ENCODE measurements at places on chromosomes 2 and 18. TPM values are rescaled to one million over a fixed set of nuclear protein-coding genes. Genes with fewer than 3 reads are reported as not detected.

- DNase-seq = no peak
These were observed 31.4 kb downstream of the SLC8A1 start for GRCh38 chr2:40420478-40420877.

DNA sequence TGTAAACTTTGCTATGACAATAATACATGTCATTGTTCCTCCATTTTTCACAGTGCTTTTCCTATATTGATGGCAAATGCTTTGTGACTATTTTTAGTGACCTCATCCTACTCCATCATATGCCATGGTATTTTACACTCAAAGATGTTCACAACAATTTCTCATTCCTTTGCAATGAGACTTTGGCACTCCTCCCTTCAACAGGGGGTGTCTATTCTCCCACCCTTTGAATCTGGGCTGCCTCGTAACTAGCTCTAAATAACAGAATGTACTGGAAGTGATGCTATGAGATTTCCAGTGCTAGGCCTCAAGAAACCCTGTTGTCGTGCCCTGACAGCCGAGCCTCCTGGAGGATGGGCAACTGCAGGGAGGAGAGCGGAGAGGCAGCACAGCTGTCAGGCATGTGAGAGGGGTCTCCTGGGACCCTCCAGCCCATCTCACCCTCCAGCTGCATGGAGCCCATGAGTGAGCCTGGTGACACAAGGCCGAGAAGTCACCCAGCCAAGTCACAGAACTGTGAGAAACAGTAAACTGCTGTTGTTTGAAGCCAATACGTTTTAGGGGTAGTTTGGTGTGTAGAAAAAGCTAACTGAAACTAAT is 103.1 kb upstream of the APCDD1 start:
- no peak for DNase-seq

GRCh38 chr18:58847383-58848071 is 17.1 kb upstream of the ZNF532 start:
- DNase-seq = no peak

DNA sequence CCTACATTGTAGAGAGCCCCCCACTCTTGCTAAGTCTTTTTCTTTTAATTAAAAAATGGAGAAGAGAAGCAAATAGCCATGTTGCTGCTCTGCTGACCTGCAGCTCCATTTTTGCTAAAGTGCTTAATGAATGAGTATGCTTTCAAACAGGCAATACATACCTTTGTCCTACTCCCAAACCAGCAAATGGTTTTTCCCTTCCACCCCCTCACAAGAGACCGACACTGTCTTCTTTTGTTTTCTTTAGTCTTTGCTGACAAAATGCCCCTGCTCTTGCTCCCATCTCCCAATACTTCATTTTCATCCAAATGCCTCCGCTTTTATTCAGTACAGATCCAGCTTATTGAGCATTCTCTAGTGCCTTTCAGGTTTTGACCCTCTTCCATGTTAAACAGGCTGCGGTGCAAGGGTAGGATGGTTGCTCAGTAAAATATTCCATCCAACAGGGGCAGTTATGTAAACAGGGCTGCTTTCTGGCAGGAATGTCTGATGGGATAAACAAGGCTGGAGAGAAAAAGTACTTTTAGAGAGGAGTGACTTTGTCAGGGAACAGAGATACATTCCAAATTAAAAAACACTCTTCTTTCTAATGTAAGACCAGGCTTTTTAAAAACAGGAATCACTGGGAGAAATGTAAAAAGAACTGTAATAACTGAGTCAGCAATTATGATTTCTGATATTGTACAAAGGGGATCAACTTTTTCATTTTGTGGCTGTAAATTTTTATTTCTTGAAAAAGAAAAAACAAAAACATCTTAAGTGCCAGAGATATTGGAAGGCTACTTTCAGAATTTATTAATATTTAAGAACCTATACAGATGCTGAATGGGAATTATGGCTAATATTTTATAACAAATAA is 136.8 kb downstream of the MEP1B start:
- no peak for DNase-seq

GRCh38 chr2:8956774-8957173 is 46.7 kb downstream of the MBOAT2 start:
- DNase-seq = no peak

- DNase-seq = no peak
These were observed 10.1 kb downstream of the ITM2C start for GRCh38 chr2:230874876-230875275.

DNA sequence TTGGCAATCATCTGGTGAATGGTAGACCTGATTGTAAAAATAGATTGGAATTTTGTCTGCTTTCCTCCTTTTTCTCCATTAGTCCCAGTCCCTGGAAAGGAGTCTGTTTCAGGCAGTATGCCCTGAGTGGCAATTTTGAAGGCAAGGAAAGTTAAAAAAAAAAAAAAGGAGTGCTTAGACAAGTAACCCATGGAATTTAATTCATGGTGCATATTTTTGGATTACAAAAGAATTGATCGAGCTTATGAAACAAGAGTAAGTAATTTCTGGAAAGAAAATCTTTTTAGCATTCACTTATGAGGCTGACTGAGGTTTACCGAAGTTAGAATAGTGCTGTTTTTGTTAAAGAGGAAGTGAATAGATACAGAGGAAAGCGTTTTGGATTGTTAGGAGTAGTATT is 29.4 kb upstream of the TMEM178A start:
- no peak for DNase-seq

DNA sequence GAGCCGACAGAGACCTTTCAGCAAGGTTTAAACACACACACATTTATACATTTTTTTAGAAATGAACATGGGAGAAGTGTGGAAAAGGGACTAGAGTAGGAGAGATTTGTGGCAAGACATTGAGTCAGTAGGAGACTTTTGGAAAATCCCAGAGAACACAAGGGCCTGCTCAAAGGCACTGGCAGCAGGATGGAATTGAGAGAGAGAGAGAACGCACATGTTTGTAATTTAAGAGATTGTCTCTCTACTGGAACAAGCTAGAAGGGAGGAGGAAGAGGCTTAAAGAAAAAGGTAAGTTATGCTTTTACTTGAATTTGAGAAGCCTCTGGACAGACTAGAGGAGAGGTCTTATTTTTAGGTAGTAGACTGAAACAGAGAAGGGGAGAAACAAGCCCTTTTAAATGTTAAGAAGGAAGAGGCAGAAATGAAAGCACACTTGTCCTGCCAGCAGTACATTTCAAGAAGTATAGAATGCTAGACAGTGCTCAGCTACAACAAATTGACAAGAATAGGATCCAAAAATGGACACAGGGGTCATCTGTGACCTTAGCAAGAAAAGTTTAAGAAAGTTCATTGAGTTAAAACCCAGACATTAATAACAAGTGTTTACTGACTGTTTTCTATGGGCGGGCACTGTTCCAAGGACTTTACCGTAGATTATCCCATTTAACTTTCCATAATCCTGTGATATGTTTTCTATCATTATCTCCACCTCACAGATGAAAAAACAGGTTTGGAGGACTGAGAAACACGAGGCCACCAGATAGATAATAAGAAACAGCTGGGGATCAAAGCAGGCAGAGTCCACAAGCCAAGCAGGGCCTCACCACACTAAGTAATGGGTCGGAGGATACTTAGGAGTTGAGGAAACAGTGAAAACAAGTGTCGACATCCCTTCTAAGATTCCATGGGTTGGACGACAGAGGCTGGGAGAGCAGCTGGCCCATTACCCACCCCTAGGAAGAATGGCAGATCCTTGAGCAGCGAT is 306.5 kb upstream of the NRP2 start:
- DNase-seq = no peak

DNA sequence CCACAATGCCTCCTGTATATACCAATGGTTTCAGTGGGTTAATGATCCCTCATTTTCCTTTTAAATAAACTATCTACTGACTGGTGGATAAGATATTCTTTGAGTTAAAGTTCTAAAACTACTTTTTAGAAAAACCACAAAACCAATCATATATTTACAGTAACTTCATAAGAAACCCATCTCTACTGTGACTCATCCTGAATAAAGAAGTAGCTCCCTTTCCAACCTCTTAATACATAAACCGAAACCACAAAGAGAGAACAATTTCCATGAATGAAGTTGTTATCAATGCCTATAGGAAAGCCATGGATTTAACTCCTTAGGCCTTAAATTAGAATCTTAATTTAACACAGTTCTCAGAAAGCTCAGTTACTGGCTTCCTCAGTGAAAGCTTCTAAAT is 227.0 kb upstream of the SMAD7 start:
- no peak for DNase-seq

GRCh38 chr2:203707530-203707929 is 1.1 kb downstream of the CD28 start:
- no peak for DNase-seq

- no peak for DNase-seq
These were observed 37.7 kb downstream of the TPO start for GRCh38 chr2:1450915-1451314.

- no peak for DNase-seq
These were observed 1065.1 kb upstream of the NRXN1 start for GRCh38 chr2:52097071-52097470.

DNA sequence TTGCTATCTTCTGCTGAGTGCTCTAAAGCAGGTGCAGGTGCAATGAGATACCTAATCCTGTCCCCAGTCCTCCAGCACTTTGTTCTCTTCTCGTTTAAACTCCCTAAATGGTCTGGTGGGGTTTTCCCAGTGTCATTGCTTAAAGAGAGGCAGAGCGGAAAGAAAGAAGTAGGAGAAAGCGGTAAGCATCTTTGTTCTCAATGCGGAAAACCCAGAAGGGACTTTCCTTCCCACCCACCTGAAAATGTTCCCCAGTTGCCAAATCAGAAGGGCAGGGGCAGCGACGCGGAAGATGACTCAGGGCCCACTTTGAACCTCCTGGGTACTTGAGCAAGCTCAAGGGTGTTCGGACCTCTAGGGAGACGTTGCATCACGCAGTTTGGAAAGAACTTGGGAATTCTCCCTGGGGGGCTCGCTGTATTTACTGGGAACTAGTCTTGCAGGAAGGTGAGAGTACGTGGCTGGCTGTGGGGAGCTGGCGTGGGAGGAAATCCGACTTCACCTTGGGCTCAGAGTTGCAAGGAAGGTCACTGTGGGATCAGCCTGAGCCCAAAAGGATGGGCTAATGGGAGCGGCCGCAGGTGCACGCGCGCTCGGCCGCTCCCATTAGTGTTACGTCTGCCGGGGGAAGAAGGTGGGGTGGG is 589 bp upstream of the SGPP2 start:
- DNase-seq = no peak

DNA sequence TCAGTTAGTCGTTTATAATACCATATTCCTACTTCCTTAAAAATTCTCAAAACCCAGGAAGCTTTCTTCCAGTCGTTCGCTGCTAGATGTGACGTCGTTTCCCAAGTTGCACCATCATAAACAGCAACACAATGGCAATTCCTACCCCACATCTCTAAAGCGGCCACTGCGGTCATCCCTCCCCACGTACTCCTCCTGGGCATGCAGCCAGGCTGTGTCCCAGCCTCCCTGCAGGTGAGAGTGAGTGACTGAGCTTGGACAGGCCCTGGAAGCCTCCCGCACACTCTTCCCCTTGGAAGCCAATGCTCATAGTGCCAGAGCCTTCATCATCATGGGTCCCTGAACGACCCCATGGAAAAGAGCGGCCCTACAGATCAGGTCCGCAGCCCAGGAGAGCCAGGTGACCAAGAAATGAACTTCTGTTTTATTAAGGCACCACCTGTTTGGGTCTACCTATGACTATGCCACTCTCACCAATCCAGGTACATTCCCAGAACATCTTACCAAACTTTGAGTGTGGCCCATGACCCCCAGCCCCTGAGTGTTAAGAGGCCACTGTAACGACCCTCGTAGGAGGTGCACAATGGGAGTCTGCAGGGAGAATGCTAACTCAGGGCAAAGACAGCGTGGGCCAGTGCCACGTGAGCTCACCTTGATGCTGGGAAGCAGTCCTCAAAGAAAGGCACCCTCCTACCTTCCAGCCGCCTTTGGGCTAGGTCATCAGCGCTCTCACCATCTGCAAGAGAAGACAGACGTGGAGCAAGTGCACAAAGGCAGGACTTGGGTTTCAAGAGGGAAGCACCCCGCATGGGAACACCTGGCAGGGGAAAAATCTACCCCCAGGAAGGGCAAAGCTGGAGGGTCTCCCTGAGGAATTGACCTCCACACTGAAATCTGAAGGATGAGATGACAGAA is 74.7 kb upstream of the RAB6C start:
- DNase-seq = peak; percentile 6

- no peak for DNase-seq
These were observed 176.7 kb downstream of the SOX11 start for GRCh38 chr2:5868931-5869330.

DNA sequence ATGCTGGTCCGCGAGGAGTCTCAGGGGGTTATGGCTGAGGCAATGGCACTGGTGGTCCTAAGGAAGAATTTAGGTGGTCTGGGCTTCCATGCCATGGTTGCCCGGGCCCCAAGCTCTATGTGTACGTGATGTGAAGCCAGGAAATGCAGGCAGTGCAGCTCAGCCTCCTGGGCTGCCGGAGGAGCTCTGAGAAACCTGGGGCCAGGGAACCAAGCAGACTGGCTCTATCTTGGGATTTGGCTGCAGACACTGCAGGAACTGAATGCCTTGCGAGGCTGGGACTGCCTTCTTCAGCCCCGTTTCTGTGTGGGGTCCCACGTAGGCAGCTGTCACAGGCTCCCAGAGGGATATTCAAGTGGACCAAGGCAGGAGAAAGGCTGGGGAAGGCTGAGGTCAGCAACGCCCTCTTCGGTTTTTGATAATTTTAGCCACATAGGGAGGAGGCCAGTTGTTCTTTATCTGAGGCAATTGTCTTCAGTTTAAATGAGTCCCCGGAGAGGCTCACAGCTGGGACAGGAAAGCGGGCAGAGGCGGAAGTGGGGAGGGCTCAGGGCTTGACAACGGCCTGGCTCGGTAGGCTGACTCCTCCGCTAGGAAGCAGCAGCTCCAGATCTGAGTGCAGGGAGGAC is 77.7 kb downstream of the RHOB start:
- no peak for DNase-seq

- DNase-seq = no peak
These were observed 133.5 kb upstream of the UBE2E3 start for GRCh38 chr2:180846756-180847472.

DNA sequence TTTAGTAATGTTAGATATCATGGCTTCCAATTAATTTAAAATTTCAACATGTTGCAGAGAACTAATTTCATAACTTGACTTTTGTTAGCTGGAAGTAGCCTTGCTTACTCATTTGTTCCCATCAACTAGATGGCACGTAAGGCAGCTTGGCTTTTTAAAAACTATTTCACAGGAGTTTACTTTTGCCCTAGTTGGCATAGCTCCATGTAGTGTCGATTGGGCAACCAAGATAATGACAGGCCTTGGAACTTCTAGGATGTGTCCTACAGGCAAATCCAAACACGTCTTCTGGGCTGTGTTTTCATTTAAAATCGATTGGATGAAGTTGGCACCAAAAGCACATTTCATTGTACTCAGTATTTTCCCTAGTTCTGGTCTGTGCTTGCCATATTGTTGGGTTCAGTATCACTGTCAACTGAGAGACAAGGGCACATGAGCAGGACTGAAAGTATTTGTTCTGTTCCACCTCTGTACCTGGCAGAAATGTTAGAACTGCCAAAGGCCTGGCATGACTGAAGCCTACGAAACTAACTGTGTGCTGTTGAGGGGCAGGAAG is 29.4 kb downstream of the HADHB start:
- no peak for DNase-seq

GRCh38 chr2:101199251-101199791 is 48.1 kb upstream of the TBC1D8 start:
- no peak for DNase-seq

Gene ANKRD23
- total RNA-seq = 6.1 TPM

Gene SLC19A3
- total RNA-seq = 36.4 TPM

Gene PTPN4
- 59.1 TPM for total RNA-seq

Gene DSC1
- not detected for total RNA-seq

Gene SERPINB13
- total RNA-seq = not detected

Gene MYL12A
- total RNA-seq = 236 TPM

Gene ALPG
- not detected for total RNA-seq

Gene ADGRF3
- total RNA-seq = 2.0 TPM

Gene TRIM43
- total RNA-seq = not detected

Gene CCDC68
- 2.9 TPM for total RNA-seq

Data from progenitor cell of endocrine pancreas (in vitro differentiated cells).